Breast epithelium (tissue), 4 donors: ENCODE measurements at places on chromosomes 12 and 14. TPM values are rescaled to one million over a fixed set of nuclear protein-coding genes. Genes with fewer than 3 reads are reported as not detected.
A peak's percentile ranks its signal among the peaks of the same experiment; 100 is the strongest.

- no peaks in the 10 kb centered on the region for H3K36me3 ChIP-seq
- peak overlapping the region; percentile 86 for H3K27ac ChIP-seq
- peaks cover 7% of the 10 kb centered on the region for H3K4me1 ChIP-seq
- no peaks in the 10 kb centered on the region for H3K27me3 ChIP-seq
- no peak for DNase-seq
Observed at GRCh38 chr14:50082308-50082742, 34.0 kb downstream of the VCPKMT start.

DNA sequence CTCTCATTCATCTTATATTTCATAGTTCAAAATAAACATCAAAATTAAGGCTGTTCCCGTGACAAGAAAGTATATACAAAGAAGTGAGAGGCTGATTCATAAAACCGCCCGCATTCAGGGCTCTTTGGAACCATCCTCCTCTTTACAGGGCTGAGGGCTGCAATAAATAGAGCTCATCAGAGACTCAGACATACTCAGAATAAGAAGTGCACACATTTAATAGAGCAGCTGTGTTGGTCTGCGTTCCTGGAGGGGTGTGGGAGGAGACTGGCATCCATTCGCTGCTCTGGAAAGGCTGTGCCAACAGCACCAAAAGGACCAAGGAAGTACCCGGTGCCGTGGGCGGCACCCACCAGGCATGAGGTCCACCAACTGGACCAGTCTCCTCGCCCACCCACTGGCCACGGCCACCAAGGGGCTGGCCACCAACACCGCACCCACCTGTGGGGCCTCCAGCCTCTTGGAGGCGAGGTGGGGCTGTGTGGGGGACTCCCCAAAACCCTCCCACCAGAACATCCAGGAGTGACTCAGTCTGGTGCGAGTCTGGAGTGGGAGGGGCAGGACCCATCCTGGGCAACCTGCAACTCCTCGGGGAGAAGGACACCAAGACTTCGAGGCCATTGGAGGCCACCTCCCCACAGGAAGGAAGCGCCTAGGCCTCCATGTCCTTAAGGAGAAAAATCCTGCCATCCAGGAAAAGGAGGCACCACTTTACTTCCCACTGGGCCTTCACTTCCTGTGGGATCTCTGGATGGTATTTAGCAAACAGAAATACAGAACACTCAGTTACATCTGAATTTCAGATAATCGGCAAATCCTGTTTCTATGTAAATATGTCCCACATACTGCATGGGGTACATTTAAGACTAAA, 32.7 kb downstream of the VCPKMT start:
- no peak for DNase-seq
- no peaks in the 10 kb centered on the region for H3K36me3 ChIP-seq
- H3K27me3 ChIP-seq = no peaks in the 10 kb centered on the region
- peak overlapping the region; percentile 86 for H3K27ac ChIP-seq

DNA sequence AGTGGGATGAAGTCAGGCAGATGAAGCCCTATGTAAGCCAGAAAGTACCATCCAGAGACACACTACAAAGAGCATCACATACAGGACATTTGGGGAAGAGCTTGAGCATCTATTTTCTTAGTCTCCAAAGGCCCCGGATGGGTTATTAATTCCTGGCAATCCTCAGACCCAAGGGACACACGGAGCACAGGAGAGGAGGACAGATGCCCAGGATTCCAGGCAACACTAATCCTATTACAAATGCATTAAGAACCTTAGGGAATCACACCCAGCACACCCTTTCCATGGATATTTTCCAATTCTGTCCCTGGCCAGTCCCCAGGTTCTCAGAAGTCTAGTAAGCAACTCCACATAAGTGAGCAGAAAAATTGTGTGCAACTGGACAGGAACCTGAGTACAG, 65.9 kb downstream of the CMKLR1 start:
- H3K36me3 ChIP-seq = no peaks in the 10 kb centered on the region
- no peak for DNase-seq
- H3K4me1 ChIP-seq = no peaks in the 10 kb centered on the region
- no peak overlapping the region for H3K4me3 ChIP-seq

GRCh38 chr14:80965037-80965436, 9.6 kb downstream of the TSHR start:
- DNase-seq = no peak
- H3K4me3 ChIP-seq = no peak overlapping the region
- no peaks in the 10 kb centered on the region for H3K27me3 ChIP-seq

- H3K4me1 ChIP-seq = peaks cover 11% of the 10 kb centered on the region
- peak overlapping the region; percentile 74 for H3K27ac ChIP-seq
- H3K4me3 ChIP-seq = peak overlapping the region; percentile 39
- no peaks in the 10 kb centered on the region for H3K36me3 ChIP-seq
- no peaks in the 10 kb centered on the region for H3K27me3 ChIP-seq
- peak; percentile 50 for DNase-seq
Observed at GRCh38 chr12:32533971-32534590, 134.7 kb downstream of the FGD4 start.

GRCh38 chr12:56271031-56271430, 4.3 kb downstream of the COQ10A start:
- no peak for DNase-seq
- no peaks in the 10 kb centered on the region for H3K27me3 ChIP-seq
- no peak overlapping the region for H3K4me3 ChIP-seq
- peaks cover 3% of the 10 kb centered on the region for H3K4me1 ChIP-seq
- H3K27ac ChIP-seq = no peak overlapping the region

The EIF2S3B gene
- total RNA-seq = not detected

The CMA1 gene
- total RNA-seq = not detected

DNA sequence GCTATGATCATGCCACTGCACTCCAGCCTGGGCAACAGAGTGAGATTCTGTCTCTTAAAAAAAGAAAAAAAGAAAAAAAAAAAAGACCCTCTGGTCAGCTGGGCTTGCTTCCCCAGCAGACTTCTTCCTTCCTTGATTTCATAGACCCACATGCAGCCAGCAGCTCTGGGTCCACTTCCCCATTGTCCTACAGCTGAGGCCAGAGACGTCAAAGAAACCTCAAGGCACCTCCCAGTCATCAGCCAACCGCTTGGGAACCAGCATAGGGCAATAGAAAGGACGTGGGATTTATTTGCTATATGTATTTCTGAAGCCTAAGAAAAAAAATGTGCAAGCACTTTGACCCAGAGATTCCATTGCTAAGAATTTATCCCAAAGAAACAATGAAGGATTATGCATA, 35.4 kb upstream of the SPPL3 start:
- H3K27ac ChIP-seq = no peak overlapping the region
- H3K36me3 ChIP-seq = no peaks in the 10 kb centered on the region
- DNase-seq = peak; percentile 25
- H3K27me3 ChIP-seq = no peaks in the 10 kb centered on the region
